ENCODE measurements at places on chromosomes 7 and 10. TPM values are rescaled to one million over a fixed set of nuclear protein-coding genes. Genes with fewer than 3 reads are reported as not detected.

DNA sequence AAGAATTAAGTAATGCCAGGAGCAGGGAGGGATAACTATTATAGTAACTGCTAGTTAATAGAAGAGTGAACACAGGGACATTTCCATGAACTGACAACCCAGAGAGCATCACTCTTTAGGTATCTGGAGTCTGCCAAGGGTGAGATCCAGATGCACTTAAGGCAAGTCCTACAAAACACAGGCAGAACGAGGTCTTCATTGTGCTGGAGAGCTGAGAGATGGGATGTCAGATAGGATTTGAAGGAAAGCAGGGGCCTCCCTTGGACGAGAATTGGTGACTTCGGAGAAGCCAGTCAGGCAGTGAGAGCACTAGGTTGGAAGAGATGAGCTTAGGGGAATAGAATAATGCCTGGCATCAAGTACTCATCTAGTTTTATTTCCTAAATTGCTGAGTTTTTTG lies 684.5 kb downstream of the GATA3 start:
- no peak for DNase-seq

GRCh38 chr7:54837761-54838160 lies 78.8 kb upstream of the SEC61G start:
- no peak for DNase-seq

GRCh38 chr10:97849687-97850402 lies at the start of gene GOLGA7B:
Gene GOLGA7B (plus strand): TSS chr10:97849843. CDS start chr10:97850304, 461 bp downstream.
- DNase-seq = no peak

DNA sequence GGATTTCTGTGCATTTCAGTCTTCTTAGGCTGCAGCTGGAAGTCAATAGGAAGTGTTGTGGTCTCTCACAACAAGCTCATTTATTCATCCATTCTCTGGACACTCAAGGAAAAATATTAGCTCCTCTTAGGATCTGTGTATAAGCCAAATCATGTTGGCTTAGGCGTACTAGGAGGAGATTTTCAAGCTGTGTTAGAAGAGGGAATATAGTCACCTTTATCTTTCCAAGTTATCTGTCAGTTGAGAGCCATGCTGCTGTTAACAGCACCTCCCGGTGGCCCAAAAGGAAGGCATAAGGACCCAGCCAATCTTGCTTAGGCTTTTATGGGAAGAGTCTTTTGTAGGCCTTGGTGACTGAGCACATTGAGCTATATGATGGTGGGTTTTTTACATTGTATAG lies 220.0 kb downstream of the LRMDA start:
- DNase-seq = no peak

DNA sequence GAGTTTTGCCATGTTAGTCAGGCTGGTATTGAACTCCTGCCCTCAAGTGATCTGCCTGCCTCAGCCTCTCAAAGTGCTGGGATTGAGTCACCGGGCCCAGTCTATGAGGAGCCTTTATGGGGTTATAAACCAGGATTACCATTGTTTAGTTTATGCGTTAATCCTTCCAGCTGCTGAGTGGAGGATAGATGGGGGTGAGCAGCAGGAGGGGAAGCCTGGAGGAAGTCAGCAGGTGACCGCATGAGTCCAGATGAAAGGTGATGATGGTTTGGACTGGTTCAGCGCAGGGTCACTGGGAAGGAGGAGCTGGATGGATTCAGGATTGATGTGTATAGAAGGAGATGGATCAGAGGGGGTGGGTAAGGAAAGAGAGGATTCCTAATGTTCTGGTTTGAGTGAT lies 197.1 kb downstream of the ADAM12 start:
- no peak for DNase-seq

- DNase-seq = no peak
Measured at GRCh38 chr10:117543225-117544003, 868 bp downstream of the EMX2 start.

DNA sequence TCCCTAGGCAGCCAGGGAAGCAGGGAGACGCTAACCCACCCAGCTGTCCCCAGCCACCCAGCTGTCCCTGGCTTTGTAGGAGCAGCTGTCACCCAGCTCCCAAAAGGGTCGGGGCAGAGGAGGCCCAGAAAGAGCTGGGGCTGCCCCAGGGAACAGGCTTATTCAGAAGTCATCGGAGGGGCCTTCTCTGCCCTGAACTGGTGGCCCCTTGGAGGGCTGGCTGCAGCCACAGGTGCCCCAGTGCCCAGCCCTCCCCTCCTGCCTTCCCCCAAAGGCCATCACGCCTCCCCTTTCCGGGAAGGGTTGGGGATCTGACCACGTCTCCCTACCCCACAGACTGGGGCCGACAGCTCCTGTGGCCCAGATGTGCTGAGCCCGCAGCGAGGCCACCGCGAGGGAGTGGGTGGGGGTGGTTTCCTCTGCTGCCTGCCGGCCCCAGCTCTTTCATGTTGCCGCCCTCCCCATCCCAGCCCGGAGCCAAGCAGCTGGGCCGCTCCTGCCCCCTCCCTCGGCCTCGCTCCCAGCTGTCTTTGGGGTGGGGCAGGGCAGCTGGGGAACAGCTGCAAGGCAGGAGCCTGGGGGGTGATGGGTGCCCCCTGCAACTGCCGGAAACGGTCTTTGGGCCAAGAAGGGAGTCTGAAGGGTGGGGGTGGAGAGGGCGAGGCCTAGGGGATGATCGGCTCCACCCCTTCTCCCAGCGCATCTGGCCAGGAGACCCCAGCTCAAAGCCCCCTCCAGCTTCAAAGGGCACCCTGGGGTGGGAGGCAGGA lies 16.8 kb downstream of the TRIM8 start:
- DNase-seq = no peak

- peak; percentile 40 for DNase-seq
Measured at GRCh38 chr7:156156734-156157408, 344.6 kb upstream of the SHH start.

DNA sequence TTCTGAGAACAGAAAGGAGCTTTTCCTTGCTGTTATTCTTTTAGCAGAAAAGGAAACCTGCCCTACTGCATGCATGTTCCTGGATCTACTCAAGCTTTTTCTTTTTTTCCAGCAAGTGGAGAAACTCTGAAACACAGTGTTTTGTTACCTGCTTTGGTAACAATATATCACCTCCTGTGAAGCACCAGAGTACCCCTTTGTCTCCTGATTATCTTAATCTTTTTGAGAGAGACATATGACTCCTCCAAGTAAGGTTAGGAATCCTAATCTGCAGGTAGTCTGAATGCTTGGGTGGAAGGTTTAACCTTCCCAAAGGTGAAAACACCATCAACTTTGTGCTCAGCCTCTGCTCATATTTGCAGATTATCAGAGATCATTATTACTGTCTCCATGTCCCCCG lies 93.1 kb downstream of the MAPK8 start:
- DNase-seq = no peak

DNA sequence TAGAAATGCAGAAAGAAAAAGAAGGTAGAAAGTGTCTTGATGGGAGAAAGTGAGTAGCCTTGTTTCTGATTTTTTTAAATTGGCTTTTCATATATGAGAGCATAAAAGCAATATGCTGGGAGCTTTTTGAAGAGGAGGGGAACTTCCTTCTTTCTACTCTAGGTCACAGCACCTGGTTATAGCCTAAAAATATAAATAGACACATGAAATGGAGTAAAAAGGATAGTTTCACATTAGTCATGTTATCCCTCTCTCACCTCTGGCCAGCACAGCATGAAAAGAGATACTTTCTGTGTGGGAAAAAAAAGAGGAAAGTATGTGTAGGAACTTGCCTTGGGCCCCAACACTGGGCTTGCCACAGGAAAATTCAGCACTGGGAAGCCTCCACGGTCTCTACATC lies 292.2 kb upstream of the ZWINT start:
- no peak for DNase-seq

DNA sequence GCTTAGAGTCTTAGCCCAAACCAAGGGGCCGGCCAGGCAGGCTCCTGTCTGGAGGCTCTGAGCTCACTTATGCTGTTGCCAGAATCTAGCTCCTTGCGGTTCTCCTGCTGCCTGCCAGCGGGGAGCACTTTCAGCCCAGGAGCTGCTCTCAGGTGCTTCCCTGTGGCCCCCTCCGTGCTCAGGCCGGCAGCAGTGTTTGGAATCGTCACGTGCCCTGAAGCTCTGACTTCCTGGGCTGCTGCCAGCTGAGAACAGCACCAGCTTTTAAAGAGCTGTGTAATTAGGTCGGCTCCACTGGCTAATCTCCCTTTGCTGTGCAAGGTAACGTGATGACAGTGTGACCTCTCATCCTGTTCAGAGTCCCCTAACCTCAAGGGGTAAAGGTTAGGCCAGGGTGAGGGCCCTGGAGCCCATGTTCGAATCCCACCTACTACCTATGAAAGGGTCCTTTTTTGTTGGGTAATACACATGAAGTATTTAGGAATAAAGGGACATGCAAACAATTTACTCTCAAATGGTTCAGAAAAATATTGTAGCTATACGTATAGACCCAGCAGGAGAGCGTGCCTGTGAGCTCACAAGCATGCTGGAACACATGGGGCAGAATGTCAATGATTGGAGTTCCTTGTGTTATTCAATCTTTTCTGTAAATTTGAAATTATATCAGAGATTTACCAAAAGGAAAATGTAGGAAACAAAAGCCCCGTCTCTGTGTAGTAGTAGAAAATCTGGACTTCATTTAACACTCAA lies 16.6 kb downstream of the ZNF862 start:
- no peak for DNase-seq

- no peak for DNase-seq
Measured at GRCh38 chr10:120221873-120222485, 235.0 kb upstream of the PLPP4 start.

- no peak for DNase-seq
Measured at GRCh38 chr10:130928306-130928705, 383.2 kb downstream of the TCERG1L start.

GRCh38 chr7:44383566-44383965 lies 58.2 kb upstream of the CAMK2B start:
- DNase-seq = peak; percentile 87

- DNase-seq = no peak
Measured at GRCh38 chr10:132704008-132704814, 81.7 kb downstream of the NKX6-2 start.

- DNase-seq = peak; percentile 64
Measured at GRCh38 chr7:51217804-51218203, 98.8 kb downstream of the COBL start.

DNA sequence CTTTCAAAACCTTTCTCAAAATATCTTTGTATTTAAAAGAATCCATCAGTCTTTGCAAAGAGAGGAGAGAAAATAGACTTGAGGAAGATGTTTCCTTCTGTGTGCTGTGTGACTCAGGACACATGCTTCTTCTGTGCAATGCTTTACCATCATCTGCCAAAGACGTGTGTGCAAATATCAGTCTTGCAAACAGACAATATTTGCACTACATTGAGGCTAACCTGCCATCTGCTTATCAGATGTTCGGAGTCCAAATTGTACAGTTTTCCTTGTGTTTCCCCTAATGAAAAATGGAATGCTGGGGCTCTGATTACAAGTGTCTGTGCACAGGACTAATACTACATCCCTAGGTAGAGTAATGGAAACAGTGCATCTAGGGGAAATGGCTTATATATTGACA lies 353.1 kb upstream of the LRRTM3 start:
- DNase-seq = no peak

- DNase-seq = no peak
Measured at GRCh38 chr7:4878336-4879335, 4.9 kb downstream of the RADIL start.

DNA sequence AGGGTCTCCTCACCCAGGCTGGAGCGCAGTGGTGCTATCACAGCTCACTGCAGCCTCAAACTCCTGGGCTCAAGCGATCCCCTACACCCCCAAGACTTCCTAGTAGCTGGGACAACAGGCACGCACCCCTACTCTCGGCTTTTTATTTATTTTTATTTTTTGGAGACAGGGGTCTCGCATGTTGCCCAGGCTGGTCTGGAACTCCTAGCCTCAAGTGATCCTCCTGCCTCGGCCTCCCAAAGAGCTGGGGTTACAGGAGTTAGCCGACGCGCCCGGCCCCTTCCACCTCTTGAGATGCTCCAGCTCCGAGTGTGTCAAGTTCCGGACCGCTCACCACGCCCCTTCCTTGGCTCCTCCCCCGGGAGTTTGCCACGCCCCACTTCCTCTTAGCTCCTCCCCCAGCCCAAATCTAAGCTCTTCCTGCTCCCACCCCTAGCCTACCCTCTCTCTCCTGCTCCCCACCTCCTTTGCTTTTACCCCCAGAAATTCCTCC lies 6.3 kb downstream of the NAT16 start:
- DNase-seq = no peak

GRCh38 chr10:12944931-12945330 lies 56.6 kb downstream of the CCDC3 start:
- DNase-seq = no peak

DNA sequence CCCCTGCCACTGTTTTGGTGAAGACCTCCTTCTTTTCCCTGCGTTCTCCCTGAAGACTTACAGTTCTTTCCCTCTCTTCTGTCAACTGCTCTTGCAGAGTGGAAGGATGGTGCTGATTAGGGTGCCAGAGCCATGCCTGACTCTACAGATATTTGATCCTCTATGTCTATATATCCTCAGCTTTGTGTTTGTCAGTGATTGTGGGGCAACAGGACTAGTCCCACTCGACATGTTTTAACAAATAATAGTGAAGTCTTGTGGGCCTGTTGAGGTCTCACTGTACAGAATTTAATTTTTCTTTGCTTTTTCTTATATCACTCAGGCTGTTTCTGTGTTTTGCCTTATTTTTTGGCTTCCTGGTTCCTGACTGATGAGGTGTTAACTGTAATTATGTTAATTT lies 5.0 kb downstream of the PLEKHA1 start:
- no peak for DNase-seq

DNA sequence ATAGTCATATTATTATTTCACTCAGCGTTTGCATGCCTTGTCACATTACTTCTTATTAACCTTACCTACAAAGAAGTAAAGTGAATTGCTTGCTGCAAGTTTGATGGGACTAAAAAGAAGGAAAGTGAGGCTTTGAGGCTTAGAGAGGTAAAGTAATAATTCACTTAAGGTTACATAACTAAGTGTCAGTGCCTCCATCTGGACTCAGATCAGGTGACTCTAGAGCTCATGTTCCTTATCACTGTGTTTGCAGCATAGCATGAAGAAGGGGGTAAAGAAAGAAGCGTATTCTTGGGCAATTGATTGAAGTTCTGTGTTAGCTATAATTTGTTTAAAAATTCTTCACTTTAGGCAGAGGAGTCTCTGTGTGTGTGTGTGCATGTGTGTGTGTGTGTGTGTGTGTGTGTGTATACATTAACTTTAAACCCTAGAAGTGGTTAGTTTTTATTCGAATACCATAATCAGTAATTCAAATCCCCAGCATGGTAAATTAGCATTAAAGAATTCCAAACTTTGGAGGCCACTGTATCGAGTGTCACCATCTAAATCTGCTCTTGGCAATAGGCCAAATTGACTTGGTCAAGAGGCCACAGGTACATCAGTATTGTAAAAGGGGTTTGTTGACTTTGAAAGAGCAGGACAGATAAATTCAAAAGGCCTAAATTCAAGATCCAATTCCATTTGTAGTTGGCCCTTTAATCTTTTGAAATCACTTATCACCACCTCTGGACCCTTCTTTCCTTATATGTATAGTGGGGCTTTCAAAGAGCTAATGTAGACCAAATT lies 2.2 kb upstream of the PON3 start:
- DNase-seq = no peak

- no peak for DNase-seq
Measured at GRCh38 chr7:129889133-129889844, 63.5 kb downstream of the UBE2H start.

- DNase-seq = no peak
Measured at GRCh38 chr7:42340436-42340835, 103.4 kb upstream of the GLI3 start.

Gene ARMC3
- total RNA-seq = not detected

Gene OR2A42
- total RNA-seq = not detected

Gene MYL10
- total RNA-seq = not detected

Gene PPP1R9A
- total RNA-seq = 1.5 TPM

Gene WEE2
- not detected for total RNA-seq

Gene DDC
- total RNA-seq = 1.7 TPM

Gene FGL2
- 7.4 TPM for total RNA-seq

Gene NKX1-2
- total RNA-seq = 0.98 TPM

Gene ATP6V0A4
- 1.2 TPM for total RNA-seq

Gene ASB10
- total RNA-seq = not detected

Data from vagina (tissue), 2 donors.